ENCODE measurements at places on chromosomes 16 and 17.

DNA sequence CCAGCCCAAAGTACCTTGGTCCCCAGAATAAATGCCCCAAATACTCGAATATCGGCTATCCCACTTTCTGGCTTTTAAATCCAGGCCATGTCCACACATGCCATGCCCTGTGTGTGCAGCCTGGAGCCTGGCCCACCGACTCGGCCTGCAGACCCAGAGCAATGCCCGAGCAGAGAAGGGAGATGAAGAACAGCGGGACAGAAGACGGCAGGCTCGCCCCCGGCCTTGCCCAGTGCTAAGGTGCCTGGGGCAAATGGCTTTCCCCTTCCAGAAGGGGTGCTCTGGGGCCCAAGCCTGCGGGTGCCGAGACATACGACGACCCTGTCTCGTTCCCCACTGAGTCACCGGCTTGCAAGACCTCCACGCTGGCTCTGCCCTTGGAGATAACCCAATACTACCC lies 8.0 kb downstream of the CLUH start:
- DNase-seq, result no peak

DNA sequence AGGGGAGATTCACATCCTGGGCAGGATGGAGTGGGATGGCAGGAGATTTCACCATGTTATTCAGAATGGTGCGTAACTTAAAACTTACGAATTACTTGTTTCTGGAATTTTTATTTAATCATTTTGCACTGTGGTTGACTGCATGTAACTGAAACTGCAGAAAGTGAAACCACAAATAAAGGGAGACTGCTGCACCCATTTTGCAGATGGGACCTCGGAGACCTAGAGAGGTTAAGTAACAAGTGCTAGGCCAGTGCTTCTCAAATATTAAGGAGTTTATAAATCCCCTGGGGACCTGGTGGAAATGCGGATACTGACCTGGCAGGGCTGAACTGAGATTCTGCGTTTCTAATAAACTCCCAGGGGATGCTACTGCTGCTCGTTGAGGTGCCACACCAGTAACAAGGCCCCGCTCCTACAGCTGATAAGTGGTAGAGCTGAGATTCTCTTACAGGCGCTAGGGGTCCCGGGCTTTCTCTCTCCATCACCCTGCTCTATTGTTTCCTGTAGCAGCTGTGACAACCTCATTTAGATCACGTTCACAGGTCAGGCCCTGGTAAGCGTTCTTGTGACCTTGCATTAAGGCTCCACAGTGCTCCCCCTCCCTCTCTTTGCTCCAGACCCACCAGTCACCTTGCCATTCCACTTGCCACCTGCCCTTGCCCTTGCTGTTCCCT lies 167.1 kb upstream of the CDH13 start:
- no peak for DNase-seq

DNA sequence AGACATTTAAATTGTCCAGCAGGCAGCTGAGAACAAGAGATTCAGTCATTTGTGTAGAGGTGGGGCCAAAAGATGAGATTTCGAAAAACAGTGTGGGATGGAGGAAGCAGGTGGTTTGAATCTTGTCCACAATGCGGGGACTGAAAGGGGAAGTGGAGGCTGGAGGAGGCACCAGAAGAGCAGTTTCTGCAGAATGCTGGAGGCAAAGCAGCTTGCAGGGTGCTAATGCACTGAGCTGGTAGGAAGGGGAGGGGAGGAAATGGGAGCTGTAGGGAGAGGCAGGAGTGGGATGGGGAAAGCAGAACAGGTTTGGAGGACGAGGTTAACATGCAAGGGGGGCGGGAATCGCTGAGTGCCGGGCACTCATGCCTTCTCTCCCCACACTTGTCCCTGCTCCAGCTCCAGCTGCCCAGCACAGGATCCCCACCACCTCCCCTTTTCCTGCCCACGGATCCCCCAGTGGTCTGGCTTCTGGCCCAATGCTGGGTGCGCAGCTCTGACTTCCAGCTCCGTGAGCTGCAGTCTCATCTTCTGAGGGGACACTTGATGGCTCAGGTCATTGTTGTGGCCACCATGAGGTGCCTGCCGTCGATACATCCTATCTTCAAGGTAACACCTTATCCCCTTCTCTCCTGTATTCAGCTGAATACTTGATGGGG lies 9.4 kb downstream of the C17orf100 start:
- no peak for DNase-seq

DNA sequence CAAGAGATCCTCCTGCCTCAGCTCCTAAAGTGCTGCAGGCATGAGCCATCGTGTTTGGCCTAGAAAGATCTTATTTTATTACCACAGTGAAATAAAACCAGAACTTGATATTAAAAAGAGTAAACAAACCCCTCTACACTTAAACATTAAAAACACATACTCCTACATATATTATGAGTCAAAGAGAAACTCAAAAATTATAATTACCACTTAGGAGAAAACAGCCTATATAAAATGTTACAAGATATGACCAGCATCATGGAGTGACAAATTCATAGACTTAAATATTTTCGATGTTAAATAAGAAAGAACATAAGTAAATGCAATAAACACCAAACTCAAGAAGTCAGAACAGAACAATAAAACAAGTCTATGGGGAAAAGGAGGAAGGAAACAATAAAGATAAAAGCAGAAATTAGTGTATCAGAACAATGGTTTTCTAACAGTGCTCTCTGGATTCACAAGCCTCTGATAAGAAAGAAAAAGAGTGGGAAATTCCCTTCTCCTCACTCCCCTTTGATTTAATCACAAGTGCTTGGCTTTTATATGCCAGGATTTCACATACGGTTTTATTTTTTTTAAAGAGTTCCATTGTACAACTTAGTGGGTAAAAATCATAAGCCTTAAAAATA lies 23.0 kb downstream of the SKAP1 start:
- no peak for DNase-seq
